T-helper 2 cell treated with Interferon-gamma antibody and Interleukin-4, amounts not matched to agents 100 ng/mL and 5 ng/mL, for 36 hours (primary cell): ENCODE measurements at places on chromosomes 7 and 10. TPM values are rescaled to one million over a fixed set of nuclear protein-coding genes. Genes with fewer than 3 reads are reported as not detected.

Gene ZNF3
- 25.3 and 26.7 TPM in 2 replicates for total RNA-seq

Gene ZNF37A
- total RNA-seq = 20.3 and 22.0 TPM in 2 replicates

Gene GJD4
- total RNA-seq = not detected in 2 replicates

Gene CRHR2
- total RNA-seq = not detected in 2 replicates

Gene TMEM213
- total RNA-seq = not detected in 2 replicates

Gene CYP26A1
- not detected in 2 replicates for total RNA-seq

Gene OR2A42
- 0.16 TPM in 1 of 2 replicates, not detected in the other for total RNA-seq

Gene GBX1
- total RNA-seq = not detected in 2 replicates

Gene IRF5
- 7.2 and 8.0 TPM in 2 replicates for total RNA-seq

Gene IGFBP1
- not detected in 2 replicates for total RNA-seq

Gene HOXA2
- not detected in 2 replicates for total RNA-seq

Gene ODAD2
- 0.20 TPM in 1 of 2 replicates, not detected in the other for total RNA-seq

Gene OPN4
- total RNA-seq = not detected in 2 replicates

Gene PRKCQ
- total RNA-seq = 57.3 and 57.6 TPM in 2 replicates

Gene ADAM22
- 2.9 and 3.2 TPM in 2 replicates for total RNA-seq

Gene SPDYE2
- not detected in 2 replicates for total RNA-seq

Gene LAMB4
- not detected in 2 replicates for total RNA-seq

Gene RBM20
- total RNA-seq = 0.07 and 0.09 TPM in 2 replicates

Gene GATA3
- total RNA-seq = 161 and 163 TPM in 2 replicates

Gene DIP2C
- 2.5 and 2.7 TPM in 2 replicates for total RNA-seq

Gene PRR15
- total RNA-seq = not detected in 2 replicates

Gene FXYD4
- total RNA-seq = 0.30 TPM in 1 of 2 replicates, not detected in the other

Gene PRPF18
- total RNA-seq = 21.7 and 22.9 TPM in 2 replicates
